Pancreas (tissue), 10 donors: ENCODE measurements at places on chromosomes 4 and X. TPM values are rescaled to one million over a fixed set of nuclear protein-coding genes. Genes with fewer than 3 reads are reported as not detected.

The ASMT gene
- not detected for total RNA-seq

The TLR3 gene
- 19.1 TPM for total RNA-seq

The GIMD1 gene
- total RNA-seq = not detected

The DCAF12L2 gene
- total RNA-seq = 0.09 TPM

The FBXW7 gene
- total RNA-seq = 17.1 TPM

The SLIT2 gene
- total RNA-seq = 4.9 TPM

The TMEM128 gene
- 7.0 TPM for total RNA-seq

The SLC25A5 gene
- total RNA-seq = 296 TPM

The CYSLTR1 gene
- total RNA-seq = 1.5 TPM

The ALAS2 gene
- total RNA-seq = 0.14 TPM

The GAGE12F gene
- not detected for total RNA-seq

The PDZD11 gene
- 9.7 TPM for total RNA-seq

The CRMP1 gene
- 0.98 TPM for total RNA-seq

The XAGE2 gene
- not detected for total RNA-seq

The QDPR gene
- 18.7 TPM for total RNA-seq

The VCX3B gene
- total RNA-seq = not detected

The DHRSX gene
- total RNA-seq = 20.1 TPM

The KIF4A gene
- 0.09 TPM for total RNA-seq

The HERC5 gene
- 4.7 TPM for total RNA-seq

The CENPVL1 gene
- not detected for total RNA-seq

The DCX gene
- 0.43 TPM for total RNA-seq

The VCX gene
- total RNA-seq = not detected

The GJB1 gene
- total RNA-seq = 58.6 TPM

The COL4A6 gene
- 0.06 TPM for total RNA-seq

The SCOC gene
- total RNA-seq = 19.4 TPM

The F9 gene
- total RNA-seq = not detected

The TEX28 gene
- not detected for total RNA-seq

The DUX4 gene
- total RNA-seq = 0.47 TPM

The UBQLN2 gene
- total RNA-seq = 16.3 TPM

The PCDH10 gene
- total RNA-seq = 0.16 TPM

The GNL3L gene
- total RNA-seq = 21.6 TPM

The C4orf51 gene
- total RNA-seq = not detected

The REELD1 gene
- total RNA-seq = 0.17 TPM

The PIM2 gene
- total RNA-seq = 8.6 TPM

The PPP4R3C gene
- total RNA-seq = not detected

The VSIG1 gene
- total RNA-seq = 0.16 TPM

The SOWAHB gene
- total RNA-seq = 4.2 TPM

The SASH3 gene
- 6.9 TPM for total RNA-seq

The SH3TC1 gene
- 17.8 TPM for total RNA-seq

The SFRP2 gene
- 1.5 TPM for total RNA-seq

The PCYT1B gene
- 2.9 TPM for total RNA-seq

The ALB gene
- total RNA-seq = 890 TPM

The SNCA gene
- 1.9 TPM for total RNA-seq

The MAGEA3 gene
- total RNA-seq = not detected

The UGT2A2 gene
- not detected for total RNA-seq

The EDA2R gene
- 1.1 TPM for total RNA-seq

The LRP2BP gene
- 0.79 TPM for total RNA-seq

The DIPK2B gene
- 1.4 TPM for total RNA-seq

The EDNRA gene
- total RNA-seq = 0.54 TPM
